Mesendoderm (in vitro differentiated cells): ENCODE measurements at places on chromosomes 11 and 22.

GRCh38 chr11:78295991-78296930, 107.5 kb downstream of the USP35 start:
- no peak for DNase-seq

- DNase-seq: no peak
Measured at GRCh38 chr22:50630376-50630775, 2.4 kb upstream of the ARSA start.

GRCh38 chr11:42170601-42171000, 711.1 kb upstream of the LRRC4C start:
- DNase-seq: no peak

DNA sequence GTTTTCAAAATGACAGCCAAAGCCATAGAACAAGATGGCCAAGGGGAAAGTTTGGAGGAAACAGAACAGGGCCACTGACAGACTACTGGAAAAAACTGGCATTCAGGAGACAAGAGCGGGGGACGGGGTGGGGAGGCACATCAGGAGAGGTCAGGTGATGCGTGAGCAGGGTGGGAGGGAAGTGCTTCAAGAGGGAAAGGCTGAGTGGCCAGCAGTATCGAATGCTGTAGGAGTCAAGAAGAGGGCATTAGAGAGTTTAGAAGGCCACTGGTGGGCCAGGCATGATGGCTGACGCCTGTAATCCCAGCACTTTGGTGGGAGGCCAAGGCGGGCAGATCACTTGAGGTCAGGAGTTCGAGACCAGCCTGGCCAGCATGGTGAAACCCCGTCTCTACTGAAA, 8.2 kb downstream of the GTPBP1 start:
- peak; percentile 47 for DNase-seq

GRCh38 chr11:28132548-28132947, 24.4 kb downstream of the METTL15 start:
- no peak for DNase-seq

DNA sequence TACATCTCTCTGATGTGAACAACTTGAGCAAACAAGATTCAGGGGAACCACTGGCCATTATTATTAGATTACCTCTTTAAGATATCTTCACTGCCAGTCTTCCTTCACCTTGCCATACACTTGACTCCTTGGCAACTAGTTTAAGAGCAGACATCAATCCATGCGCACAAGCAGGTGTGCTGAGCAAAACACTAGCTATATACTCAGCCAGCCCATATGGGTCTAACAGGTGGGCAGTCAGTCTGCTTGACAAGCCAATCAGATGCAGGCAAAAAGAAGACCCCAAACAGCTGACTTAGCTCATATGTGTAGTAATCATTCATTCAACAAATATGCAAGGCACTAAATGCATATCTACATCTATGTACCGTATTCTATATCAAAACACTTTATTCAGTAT, 101.2 kb downstream of the SIK3 start:
- no peak for DNase-seq

GRCh38 chr11:103537904-103538502, 428.8 kb downstream of the DYNC2H1 start:
- peak; percentile 37 for DNase-seq

- no peak for DNase-seq
Measured at GRCh38 chr22:20542055-20542454, 34.6 kb downstream of the MED15 start.

DNA sequence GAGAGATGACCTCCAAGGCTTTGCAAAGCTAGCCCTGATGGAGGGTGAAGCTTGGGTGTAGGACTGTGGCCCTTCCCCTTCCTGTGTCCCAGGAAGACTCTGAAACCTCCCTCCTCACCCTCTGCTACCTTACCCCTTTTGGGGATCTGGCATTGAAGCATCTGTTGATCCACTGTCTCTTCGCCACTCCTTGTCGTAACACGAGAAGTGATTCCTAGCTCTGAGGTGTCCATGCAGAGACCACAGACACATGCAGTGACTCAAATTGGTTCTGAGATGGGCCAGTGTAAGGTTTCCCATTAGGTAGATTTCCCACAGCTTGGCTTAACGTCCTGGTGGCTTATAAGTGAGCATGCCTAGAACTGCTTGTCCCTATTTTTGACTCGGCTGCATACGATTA, 101.4 kb downstream of the ZBTB16 start:
- DNase-seq: no peak

- DNase-seq: no peak
Measured at GRCh38 chr11:1463056-1463455, 23.5 kb downstream of the MOB2 start.

DNA sequence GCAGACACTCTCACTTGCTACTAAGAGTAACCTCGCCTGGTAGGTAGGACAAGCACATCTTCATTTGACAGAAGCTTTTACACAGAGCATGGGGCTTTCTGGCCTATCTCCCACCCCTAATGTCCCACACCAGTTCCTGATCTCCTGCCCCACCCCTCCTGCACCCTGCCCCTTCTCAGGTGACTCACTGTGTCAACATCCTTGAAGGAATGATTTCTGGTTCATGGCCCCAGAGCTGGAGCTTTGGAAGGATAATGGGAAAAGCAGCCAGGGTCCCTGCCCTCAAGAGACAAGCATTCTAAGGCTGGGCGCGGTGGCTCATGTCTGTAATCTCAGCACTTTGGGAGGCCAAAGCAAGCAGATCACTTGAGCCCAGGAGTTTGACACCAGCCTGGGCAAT, 47.2 kb downstream of the LRFN4 start:
- DNase-seq: peak; percentile 50

DNA sequence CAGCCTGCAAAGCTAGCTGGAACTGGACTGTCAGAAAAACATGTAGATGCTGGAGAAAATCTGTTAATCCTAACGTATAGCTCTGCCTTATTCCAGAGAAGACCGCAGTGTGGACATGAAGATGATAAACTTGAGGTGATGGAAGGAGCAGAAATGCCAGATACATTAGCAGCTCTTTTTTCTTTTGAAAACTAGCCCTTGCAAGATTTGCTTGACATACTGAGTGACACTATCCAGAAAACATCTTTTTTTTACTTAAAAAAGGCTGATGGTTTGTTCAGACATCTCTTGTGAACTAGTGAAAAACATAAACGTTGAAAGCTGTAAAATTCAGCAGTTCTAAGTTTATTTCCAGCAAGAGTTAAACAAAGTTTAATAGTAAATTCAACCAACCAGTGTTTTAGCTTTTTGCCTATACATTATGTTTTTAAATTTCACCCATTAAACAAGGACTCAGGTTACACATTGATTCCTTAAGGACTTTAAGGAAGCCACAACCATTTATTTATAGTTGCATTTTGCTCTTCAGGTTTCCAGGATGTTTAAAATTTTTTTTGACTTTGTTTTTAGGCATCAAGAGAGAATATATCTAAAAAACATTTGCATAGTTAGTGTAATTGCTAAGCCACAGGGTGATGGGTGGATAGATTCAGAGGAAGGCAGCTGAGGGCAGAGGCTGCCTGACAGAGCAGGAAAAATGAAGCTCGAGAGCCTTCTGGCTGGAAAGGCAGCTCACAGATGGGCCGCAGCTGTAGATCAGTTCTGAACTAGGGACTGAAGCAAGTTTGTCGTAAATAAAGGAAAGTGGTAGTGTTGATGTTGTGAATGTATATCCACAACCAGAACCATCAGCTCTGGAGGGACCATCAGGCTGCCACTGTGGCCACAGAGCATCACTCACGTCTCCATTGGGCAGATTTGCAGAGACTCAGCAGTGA, 9.5 kb downstream of the SNAP29 start:
- no peak for DNase-seq

DNA sequence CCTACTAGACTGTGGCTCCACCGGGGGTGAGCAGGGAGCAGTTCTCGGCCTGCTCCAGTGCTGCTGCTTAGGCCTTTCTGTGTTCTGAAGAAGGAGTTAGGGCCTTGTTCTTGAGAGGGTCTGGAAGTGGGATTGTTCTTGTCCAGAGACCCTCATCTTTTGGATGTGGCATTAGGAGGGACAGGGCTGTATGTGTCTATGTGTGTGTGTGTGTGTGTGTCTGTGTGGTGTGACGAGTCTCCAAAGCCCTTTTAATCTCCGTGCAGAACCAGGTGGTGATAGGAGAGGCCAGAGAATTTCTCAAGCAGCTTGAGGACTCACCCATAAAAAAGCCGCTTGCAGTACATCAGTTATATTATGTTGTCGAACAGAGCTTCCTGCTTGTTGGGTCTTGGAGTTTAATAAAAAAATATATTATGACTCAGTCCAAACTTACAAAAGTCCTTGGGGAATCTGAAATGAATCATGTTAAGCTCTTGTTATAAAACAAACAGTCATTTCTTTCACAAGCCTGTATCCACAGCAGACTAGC, 196.5 kb downstream of the TENM4 start:
- no peak for DNase-seq

DNA sequence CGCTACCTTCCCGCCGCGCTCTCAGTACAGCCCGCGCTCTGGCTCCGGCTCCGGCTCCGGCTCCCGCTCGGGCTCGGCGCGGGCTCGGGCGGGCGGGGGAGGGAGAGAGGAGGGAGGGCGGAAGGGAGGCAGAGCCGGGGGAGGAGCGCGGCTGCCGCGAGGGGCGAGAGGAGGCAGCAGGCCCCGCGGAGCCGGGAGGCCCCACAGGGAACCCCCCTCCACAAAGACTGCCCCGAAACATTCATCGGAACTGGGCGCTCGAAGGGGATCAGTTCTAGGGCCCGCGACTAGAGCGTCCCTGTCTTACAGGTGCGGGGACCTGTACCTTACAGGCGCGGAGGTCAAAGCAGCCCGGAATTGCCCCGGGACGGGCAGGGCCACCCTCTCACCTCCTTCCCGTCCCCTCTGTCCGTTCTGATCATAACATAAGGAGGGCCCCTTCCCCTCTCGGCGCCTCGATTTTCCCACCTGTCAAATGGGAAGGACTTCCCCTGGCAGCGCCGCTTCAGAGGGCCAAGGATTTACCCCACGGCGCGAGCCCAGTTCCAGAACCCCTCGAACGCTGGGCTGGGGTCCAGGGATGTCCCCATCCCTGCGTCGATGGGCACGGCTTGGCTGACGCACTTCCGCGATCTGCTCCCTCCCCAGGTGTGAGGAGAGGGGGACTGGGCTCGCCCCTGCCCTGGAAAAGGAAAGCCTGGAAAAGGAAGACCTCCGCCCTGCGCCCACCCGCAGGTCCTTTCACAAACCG, at the start of gene SHISA8:
TSS of gene SHISA8 (minus strand) at position 40 of the 751 bp plus-strand sequence. CDS start 407 bp downstream, outside the sequence.
- DNase-seq: peak; percentile 49

DNA sequence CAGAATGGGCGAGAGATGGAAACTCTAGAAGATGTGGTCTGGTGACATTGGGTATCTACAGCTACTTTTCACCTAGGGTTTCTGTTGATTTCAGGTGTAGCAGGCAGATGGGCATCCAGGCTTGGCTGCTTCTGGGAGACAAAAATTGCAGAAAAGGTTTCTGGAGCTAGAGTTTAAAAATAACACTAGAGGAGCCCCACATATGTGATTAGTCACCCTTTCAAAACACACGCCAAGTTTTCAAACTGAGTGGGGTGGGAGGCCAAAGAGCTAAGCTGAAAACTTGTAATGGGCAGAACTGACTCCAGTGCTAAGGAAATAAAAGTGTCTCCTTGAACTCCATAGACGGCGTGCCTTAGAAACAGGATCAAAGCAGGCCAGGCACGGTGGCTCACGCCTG, 80.8 kb downstream of the GRK3 start:
- no peak for DNase-seq

- DNase-seq: no peak
Measured at GRCh38 chr11:95318498-95318897, 87.5 kb upstream of the SESN3 start.

DNA sequence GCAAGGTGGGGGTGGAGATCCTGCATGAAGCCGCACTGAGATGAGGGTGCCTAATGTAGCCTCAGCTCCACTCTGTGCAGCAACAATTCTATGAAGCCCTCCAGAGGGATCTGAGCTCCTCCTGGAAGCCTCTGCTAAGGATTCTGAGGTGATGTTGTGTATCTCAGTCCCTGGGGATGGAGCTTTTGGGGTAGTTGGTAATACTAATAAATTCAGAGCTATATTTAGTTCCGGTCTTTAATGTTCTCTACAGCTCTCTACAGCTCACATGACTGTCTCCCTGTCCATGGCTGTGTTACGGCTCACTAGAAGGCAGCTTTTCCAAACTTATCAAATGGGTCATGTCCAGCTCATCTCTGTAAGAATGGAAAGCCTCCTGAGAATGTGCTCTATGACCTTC, 93.4 kb downstream of the ISX start:
- DNase-seq: no peak

GRCh38 chr22:11066458-11067285, 4461.3 kb upstream of the OR11H1 start:
- no peak for DNase-seq

- DNase-seq: no peak
Measured at GRCh38 chr11:126084608-126084912, 21.9 kb upstream of the CDON start.

DNA sequence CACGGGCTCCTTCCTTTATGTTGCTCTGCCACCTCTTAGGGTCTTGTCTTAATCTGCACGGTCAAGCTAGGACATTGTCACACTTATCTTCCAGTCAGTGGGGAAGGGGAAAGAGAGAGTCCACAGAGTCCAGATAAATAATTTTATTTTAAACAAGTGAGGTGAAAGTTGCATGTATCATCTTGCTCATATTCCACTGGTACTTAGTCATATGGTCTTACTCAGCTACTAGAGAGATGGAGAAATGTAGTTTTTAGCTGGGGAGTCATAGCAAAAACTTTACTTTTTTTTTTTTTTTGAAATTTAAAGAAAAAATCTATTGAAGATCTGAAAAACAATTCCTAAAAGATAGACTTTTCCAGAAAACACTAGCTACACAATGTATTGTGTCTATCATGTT, 29.0 kb downstream of the PDE3B start:
- DNase-seq: no peak

GRCh38 chr22:46450931-46451561, 86.4 kb downstream of the CELSR1 start:
- no peak for DNase-seq

DNA sequence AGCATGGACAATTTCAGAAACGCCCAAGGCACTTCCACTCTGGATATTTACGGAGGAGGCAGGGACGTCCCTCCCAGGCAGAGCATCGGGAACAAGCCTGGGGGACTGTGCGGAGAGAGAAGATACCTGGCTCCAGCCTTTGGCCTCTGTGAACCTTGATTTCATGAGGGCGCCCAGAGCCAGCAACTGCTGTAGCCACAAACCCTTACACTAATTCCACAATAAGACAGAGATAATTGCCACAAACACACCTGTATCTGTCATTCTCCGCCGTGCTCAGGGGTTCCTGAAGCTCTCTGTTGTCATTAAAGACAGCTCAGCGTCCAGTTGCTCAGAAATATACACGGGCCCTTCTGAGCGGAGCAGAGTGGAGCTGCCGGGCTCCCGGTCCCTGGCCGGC, 1292.1 kb downstream of the TBC1D22A start:
- no peak for DNase-seq

- DNase-seq: peak; percentile 12
Measured at GRCh38 chr22:30288419-30289140, 725 bp downstream of the CASTOR1 start.

- no peak for DNase-seq
Measured at GRCh38 chr11:2846470-2846869, 39.1 kb downstream of the CDKN1C start.

DNA sequence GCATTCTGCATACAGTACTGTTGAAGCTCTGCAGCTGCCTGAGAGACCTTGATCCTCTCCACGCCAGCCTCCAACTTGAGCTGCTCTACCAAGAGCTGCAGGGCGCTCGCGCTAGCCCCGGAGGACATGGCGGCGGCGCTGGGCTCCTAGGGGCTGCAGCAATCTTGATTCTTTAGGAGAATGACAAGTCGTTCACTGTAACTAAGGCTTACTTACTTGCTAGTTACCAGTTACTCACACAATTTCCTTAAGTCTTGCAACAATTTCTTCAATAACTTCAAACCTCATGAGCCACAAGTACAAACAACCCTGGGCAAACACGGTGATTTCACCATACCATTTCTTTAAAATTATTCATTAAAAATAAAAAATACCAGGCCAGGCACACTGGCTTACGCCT, 21.9 kb downstream of the SBF2 start:
- DNase-seq: no peak
